ENCODE measurements at places on chromosomes 4 and X. TPM values are rescaled to one million over a fixed set of nuclear protein-coding genes. Genes with fewer than 3 reads are reported as not detected.
A peak's percentile ranks its signal among the peaks of the same experiment; 100 is the strongest.

GRCh38 chrX:18101087-18101486, 119.6 kb downstream of the BEND2 start:
- no peak for DNase-seq

DNA sequence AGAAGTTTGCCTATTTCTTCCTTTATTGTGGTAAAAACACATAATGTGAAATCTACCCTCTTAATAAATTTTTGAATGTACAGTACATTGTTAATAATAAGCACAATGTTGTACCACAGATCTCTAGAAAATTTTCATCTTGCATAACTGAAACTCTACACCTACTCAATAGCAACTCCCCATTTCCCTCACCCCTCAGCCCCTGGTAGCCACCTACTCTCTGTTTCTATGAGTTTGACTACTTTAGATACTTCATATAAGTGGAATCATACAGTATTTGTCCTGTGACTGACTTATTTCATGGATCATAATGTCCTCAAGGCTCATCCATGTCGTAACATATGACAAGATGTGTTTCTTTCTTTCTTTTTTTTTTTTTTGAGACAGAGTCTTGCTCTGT, 446.4 kb downstream of the RPA4 start:
- DNase-seq = no peak

DNA sequence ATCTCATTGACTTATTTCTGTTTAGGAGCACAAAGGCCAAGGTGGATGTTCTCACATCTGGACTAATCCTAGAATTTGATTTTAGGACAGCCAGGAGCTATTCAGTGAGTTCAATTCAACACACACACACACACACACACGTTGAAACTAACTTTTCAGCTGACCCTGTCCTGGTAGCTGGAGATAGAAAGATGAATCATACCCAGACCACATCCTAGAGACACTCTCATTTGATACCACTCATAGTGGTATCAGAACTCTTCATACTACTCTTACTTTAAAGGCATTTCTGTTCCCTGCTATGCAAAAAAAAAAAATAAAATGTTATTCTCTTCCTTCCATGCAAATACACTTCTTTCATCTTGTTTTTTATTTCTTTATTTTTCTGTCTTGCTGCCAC, 36.7 kb downstream of the KLF8 start:
- DNase-seq = peak; percentile 35

- DNase-seq = no peak
Measured at GRCh38 chr4:186078981-186079638, 10.2 kb downstream of the TLR3 start.

- peak; percentile 51 for DNase-seq
Measured at GRCh38 chrX:20217271-20217670, 49.4 kb downstream of the RPS6KA3 start.

DNA sequence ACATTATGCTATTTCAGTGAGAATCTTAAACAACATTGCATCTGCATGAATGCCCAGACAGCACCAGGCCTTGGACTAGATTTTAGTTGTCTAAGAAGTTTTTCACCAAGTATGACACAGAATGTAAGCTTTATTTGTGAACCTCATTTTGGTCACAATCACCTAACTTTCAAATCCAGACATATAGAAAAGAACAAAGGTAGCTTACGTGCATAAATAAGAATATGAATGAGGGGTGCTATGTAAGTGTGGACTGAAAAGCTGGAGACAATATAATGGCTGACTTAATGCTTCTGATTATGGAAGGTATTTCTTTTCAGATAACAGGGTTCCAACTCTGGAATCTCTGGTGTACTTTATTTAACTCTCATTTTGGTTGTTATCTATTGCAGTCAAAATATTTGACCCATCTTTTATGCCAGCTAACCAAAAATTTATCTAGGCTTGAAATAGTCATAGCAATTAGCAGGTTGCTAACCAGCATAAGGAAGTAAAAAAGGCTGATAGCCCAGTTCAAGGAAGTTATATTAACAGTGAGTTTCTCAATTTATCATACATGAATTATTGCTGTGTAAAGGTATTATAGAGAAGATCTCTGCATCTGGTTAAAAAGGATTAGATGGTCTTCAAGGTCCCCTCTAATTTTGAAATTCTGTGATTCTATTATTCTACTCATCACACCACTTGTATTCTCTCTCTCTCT, 36.5 kb downstream of the SLC7A11 start:
- no peak for DNase-seq

Gene CAPN6
- polyA plus RNA-seq = 0.12 TPM

Gene GNRHR
- polyA plus RNA-seq = 0.05 TPM
